ENCODE measurements at places on chromosomes 12 and 14. TPM values are rescaled to one million over a fixed set of nuclear protein-coding genes. Genes with fewer than 3 reads are reported as not detected.

OR4E2 gene
- not detected for polyA plus RNA-seq

DNA sequence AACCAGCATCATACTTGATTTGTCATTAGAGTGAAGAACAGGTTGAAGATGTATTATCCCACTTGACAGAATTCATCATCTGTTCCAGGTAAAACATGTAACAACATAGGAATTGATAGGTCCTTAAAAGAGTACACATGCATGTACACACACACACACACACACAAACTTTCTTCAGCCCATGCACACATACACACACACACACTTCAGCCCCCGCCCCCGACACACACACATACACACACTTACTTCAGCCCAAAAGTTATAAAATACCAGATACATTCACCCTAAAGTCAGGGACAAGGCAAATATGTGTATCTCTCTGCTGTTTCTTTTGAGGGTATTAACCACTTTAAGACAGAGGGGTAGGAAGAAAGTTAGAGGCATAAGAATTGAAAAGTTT is 15.4 kb downstream of the CAND1 start:
- DNase-seq: no peak

DNA sequence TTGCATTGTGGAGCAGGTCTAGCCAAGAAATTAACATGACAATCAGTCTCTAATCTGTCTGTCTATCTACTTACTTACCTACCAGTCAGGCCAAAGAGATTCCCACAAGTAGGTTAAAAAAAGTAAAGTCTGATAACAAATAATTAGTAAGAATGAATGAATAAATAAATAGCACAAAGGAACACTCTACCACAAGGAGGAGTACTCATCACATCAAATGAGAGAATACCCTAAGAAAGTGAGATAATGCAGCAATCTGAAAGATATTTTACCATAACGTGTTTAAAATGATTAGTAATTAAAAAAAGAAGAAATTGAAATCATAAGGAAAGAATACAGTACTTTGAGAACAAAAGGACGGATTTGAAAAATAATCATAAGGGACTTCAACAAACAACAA is 187.2 kb downstream of the SYNE2 start:
- DNase-seq: no peak

GRCh38 chr14:55707365-55707804 is 127.4 kb downstream of the KTN1 start:
- no peak for DNase-seq

PFDN5 gene
- polyA plus RNA-seq: 965 TPM

DNA sequence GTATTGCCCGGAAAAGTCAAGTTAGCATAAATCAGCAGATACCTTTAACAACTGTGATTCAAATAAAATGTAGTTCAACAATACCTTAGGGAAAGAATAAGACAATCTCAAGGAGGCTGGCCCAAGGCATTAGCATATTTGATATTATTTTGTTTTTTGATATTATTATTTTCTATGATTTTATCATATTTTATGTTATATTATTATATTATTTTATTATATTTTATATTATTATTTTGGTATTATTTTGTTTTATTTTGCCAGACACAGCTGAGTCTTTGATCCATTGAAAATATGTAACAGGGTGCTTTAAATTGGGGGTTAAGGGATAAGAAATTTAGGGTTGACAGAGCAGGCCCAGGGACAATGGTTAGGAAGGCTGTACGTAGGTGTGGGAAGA is 607.9 kb upstream of the USP15 start:
- DNase-seq: no peak

ATL1 gene
- 5.5 TPM for polyA plus RNA-seq

GRCh38 chr12:129413295-129413694 is 490.5 kb downstream of the TMEM132D start:
- no peak for DNase-seq

GRCh38 chr12:13273097-13273496 is 76.6 kb downstream of the EMP1 start:
- no peak for DNase-seq

- DNase-seq: no peak
Measured at GRCh38 chr12:76055393-76055792, 23.8 kb upstream of the PHLDA1 start.

DNA sequence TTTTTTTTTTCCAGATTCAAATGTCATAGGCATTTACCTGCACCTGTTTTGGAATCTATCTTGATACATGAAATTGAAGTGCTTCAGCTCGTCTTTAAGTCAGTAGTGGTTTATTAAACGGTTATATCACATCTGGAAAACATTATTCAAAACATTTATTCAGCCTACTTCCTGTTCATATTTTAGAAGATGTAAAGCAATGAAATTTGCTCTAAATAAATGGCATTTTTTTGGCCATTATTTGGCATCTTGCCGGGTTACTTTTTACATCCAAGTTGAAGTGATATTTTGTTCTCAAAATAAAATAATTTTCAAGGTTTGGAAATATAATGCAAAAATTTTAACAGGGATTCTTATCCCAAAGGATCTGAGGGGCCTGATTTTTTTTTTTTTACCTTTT is 103.1 kb downstream of the EML1 start:
- no peak for DNase-seq

GRCh38 chr12:116939734-116940133 is 29.0 kb downstream of the FBXW8 start:
- DNase-seq: no peak

DNA sequence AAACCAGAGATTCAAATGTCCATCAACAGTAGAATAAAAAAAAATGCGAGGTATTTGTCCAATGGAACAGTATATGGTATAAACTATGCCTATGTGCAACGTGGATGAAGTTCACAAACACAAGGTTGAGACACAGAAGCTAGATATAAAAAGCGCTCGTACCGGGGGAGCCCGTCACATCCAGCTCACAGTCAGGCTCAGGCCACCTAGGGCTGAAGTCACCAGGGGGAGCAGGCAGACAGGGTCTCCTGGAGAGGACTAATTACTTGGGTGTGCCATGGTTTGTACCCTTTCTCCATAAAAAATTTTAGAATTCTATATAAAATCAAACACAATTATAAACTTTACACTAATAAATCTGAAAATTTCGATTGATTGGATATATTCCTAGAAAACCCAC is 13.6 kb downstream of the AHNAK2 start:
- DNase-seq: no peak

RDH12 gene
- not detected for polyA plus RNA-seq

DNA sequence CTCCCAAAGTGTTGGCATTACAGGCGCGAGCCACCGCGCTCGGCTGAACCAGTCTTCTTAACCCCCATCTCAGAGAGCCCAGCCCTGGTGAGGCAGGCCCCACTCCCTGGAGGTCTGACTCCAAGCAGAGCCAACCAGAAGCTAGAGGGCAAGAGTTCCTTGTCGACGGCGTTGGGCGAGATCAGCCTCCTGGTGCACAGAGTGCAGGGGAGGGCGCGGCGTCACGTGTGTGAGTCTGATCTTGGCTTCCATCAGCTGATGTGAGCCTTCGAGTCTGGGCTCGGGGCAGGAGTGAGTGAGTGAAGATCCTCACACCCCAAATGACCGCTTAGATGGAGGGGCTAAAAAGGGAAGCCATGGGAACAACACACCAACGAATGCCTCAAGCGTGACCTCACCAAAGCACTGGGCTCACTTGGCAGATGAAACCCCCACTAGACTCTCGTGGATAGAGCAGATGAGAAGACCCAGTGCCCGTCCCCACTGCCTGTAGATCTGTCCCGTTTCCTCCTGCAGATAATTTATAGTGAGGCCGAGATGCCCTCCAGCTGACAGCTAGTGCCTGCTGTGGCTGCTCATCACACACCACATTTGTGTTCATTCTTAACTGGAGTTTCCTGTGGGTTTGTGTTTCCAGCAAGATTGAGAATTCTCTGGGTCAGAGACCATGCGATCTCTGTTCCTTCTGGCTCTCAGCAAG is 28.6 kb upstream of the ADGRD1 start:
- no peak for DNase-seq

LRP1 gene
- polyA plus RNA-seq: 117 TPM

GRCh38 chr14:101201535-101202151 is 298.1 kb upstream of the RTL1 start:
- DNase-seq: no peak

DNA sequence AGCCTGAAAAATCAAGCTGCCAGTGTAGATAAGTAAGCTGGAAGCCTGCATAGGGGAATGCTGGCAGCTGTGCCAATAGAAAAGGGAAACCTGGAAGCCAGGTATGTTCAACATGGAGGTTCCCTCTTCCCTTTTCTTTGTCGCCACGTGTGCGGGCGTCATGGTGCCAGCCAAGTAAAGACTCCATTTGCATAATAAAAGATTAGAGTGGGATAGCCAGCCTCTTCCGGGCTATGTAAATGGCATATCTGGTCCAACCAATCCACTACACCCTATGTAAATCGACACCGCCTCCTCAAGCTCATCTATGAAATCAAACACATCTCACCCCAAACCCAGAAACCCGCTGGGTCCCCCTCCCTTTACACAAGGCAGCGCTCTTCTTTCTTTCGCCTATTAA is 5.6 kb upstream of the ADGRD1 start:
- DNase-seq: no peak

CMTM5 gene
- polyA plus RNA-seq: not detected

Measured in BJ (cell line).